SHP77 (cell line): ENCODE measurements at places on chromosomes 13 and 19.
A peak's percentile ranks its signal among the peaks of the same experiment; 100 is the strongest.

DNA sequence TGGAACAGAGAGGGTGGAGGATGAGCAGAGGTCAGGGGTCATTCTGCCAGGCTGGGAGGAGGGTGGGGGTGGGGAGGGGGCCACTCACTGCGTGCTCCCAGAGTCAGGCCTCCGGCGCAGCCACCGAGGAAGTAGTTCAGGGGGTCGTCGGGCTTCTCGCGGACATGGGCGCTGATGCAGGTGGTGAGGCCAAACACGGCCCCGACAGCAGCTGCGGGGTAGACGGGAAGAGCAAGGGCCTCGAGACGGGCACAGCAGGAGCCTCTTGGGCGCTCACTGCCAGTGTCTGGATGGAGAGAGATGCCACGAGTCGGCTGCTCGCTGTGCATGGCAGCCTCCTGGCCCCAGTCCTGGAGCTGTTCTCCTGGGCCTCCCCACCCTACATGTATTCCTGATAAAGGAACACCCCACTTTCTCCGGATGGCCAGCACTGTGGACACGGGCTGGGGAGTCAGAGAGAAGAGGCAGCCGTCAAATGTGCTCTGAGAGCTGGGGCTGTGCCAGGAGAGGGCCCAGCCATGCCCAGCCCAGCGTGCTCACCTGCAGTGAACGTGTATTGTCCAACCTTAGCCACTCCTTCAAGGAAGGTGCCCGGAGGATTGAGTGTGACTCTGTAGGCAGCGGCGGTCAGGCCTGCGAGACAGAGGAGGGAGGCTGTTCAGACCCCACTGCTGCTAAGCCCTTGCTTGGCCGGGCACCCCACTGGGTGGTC, 7.1 kb downstream of the NDUFA11 start:
- DNase-seq: no peak

- DNase-seq: no peak
Observed at GRCh38 chr13:64546371-64546770, 2683.8 kb downstream of the PCDH9 start.

GRCh38 chr13:112234131-112234875, 141.9 kb upstream of the SPACA7 start:
- DNase-seq: no peak

DNA sequence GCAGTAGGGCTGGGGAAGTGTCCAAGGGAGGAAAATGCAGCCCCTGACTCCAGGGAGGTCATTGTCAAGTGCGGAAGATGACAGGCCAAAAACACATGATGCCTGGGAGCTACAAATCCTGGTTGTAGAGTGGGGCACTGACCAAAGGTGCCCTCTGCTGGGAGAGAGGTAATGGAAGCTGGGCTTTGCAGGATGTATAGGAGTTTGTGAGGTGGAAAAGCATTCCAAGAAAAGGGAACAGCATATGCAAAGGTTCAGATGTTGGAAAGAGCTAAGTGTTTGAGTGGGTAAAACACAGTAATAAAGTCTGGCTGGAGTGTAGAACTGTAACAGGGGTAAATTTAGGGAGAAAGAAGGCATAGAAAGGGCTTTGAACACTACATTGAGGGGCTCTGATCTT, 46.9 kb upstream of the PTPRS start:
- DNase-seq: no peak

DNA sequence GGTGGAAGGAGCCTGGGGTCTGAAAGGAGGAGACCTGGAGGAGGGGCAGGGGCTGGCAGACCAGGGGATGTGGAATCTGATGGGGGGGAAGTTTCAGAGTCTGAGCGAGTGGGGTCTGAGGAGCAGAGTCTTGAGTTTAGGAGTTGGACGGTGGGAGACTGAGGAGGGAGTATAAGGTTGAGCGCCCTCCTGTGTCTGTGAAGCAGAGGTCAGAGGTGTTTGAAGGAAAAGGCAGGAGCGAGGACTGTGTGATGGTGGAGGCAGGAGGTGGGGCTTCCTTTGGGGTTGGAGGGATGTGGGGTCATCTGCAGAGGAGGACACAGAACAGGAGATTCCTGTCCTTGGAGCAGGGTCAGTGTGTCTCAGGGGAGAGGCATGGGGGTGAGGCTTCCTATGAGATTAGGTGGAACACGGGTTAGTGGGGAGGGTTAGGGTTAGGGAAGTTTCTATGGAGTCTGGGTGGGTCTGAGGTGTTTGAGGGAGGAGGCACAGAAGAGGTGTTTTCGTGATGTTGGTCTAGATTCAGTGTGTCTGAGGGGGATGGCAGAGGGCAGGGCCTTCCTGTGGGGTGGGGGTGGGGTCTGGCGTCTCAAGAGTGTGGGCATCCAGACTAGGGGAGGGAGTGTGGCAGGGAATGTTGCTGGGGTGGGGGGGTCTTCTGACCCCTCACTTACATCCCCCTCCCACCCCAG, 8.3 kb downstream of the RYR1 start:
- no peak for DNase-seq

DNA sequence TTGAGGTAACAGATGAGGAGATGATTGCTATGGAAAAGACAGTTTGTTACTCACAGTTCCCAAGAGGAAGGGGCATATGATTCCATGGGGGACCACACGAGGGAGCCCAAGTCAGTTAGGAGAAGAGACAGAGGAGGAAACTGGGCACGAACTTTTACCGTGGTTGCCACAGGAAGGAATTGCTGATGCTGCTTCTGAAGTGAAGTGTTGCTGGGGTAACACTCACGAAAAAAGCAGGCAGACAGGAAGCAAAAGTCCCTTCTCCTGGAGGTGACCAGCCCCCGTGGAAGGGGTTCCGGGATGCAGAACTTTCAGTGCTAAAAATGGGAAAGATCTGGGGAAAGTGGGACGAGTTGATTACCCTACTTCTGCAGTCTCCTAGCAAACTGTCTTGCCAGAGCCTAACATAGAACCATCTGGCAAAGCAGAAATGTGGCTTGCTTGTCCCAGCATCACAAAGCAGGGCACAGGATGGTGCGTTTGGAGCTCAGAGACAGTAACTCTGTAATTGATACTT, 35.4 kb upstream of the MAP3K10 start:
- peak; percentile 46 for DNase-seq

DNA sequence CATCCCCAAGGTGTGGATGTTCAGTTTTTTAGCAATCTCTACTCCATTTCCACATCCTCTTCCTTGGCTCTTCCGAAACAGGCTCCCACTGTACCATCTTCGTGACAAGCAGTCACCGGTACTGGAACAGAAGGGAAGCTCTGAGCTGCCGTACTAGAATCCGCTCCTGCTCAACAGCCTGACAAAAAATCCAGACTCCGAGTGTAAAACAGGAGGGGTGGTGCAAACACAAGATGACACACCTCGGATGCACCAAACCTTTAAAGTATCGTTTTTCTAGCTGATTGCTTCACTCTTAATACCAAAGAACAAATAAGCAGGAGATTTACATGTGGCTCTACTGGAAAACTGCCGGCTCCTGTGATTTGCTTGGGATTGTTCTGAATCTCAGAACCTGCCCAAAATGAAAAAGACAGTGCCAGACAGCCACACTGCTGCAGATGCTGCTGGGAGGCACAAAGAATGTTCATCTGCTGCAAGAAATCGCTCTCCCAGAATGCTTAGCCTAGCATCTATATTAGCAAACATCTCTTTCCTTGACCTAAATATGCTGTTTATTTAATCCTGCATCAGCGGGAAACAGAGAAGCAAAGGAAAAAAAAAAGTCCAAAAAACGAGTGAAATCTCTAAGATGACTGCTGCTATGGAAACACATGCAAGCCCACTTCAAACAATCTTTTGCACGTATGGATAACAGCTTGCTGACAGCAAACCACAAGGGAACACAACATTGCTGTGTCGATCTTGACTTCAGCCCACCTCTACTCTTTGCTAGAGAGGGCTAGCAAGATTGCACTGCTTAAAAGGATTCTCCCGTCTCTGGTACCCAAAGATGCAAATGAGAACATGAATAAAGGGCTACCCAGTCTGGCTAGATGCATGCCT, 38.0 kb upstream of the DOCK9 start:
- DNase-seq: no peak

GRCh38 chr13:94704377-94705080, 7.8 kb downstream of the SOX21 start:
- DNase-seq: no peak

DNA sequence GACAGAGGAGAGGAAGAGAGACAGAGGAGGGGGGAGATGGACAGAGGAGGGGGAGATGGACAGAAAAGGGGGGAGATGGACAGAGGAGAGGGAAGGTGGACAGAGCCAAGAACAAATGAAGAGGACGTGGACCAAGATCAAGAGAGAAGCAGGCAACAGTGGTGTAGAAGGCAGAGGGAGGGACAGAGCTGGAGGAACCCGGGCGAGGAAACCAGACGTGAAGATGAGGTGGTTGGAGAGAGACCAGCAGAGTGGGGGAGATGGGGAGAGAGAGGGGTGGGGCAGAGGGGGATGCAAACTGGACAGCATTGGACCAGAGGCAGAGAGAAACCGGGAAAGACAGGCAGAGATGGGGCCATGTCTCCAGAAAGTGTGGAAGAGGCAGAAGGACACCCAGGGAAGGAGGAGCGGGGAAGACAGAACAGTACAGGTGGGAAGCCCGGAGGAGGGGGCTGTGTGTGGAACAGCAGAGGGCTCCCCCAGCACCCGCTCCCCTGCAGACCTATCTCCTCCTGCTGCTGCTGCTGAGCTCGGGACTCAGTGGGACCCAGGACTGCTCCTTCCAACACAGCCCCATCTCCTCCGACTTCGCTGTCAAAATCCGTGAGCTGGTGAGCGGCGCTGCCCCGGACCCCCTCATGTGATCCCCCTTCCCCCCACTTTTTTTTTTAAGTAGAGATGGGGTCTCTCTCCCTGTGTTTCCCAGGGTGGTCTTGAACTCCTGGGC, 1.3 kb downstream of the FLT3LG start:
- no peak for DNase-seq

DNA sequence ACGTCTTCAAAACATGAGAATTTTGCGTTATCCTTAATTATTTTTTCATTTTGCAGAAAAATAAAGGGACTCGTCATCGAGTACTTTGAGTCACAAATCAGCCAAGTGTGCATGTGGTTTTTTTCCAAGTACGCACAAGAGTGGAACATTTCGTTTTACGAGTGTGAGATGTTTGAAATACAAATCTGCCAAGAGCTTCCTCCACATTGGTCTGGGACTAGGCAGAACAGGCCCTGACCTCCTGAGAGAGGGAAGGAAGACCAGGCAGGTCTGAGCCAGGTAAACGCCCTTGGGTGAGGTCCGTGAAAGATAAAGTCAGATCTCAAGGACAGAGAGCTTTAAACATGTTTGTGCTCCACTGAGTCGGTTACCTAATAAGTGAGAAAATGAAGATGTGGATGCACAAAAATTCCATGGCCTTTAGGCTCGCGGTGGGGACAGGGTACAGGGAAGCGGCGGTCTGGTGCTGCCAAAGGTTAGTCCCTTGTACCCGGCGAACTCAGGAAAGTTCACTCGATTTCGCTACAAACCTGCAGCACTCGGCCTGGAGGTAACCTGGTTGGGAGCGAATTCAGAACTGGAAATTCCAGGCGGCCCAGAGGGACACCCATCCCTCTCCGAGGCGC, 473 bp upstream of the ITM2B start:
- no peak for DNase-seq

DNA sequence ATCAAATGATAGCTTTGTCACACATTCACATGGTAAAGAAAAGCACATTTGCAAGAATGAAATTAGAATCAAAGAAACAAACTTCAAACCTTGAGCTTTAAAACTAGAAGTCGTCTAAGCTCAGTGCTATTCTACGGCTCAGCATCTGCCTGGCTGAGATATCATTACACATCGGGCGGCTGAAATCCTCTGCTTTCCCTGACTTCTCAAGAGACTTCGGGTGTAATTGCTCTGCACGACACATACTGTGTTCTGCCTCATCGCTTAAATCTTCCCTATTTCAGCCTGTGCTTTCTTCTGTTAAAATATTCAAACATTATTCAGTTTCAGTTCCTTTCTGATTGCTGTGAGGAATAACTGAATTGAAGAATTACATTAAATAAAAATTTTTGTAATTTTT, 265.3 kb downstream of the NALCN start:
- no peak for DNase-seq

- DNase-seq: no peak
Observed at GRCh38 chr13:84821261-84821660, 939.0 kb upstream of the SLITRK1 start.

DNA sequence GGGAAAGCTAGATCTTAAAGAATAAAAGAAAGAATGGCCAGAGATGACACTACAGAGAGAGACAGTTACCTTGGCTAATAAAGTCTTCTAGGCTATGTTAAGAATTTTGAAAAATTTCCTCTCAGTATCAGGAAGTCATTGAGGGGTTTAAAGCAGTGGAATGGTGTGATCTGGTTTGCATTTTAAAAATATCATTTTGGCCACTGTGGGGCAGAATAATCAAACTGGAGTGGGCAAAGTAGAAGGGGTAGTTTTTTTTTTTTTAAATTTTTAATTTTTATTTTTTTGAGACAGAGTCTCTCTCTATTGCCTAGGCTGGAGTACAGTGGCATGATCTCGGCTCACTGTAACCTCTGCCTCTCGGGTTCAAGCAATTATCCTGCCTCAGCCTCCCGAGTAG, 4.4 kb upstream of the CNMD start:
- DNase-seq: no peak

DNA sequence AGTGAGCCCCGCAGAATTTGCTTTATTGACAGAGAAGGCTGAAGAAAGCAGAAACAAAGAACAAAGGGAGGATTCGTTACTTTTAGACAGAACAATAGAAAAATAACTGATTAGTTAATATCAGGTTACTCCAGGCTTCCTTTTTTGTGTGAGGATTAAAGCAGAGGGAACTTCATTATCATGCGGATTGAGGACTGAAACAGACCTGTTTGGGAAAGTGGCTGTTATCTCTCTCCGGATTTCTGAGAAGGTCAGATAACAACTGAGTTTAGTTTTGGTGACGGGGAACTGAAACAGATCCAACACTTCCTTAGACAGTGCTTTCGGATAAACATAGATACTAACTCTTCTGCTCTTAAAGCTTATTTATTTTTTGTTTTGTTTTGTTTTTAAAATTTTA, 246.4 kb upstream of the ZNF507 start:
- no peak for DNase-seq

- no peak for DNase-seq
Observed at GRCh38 chr19:3466635-3467034, 13.7 kb downstream of the SMIM24 start.

GRCh38 chr19:6279620-6279930, 200 bp downstream of the MLLT1 start:
- DNase-seq: no peak

DNA sequence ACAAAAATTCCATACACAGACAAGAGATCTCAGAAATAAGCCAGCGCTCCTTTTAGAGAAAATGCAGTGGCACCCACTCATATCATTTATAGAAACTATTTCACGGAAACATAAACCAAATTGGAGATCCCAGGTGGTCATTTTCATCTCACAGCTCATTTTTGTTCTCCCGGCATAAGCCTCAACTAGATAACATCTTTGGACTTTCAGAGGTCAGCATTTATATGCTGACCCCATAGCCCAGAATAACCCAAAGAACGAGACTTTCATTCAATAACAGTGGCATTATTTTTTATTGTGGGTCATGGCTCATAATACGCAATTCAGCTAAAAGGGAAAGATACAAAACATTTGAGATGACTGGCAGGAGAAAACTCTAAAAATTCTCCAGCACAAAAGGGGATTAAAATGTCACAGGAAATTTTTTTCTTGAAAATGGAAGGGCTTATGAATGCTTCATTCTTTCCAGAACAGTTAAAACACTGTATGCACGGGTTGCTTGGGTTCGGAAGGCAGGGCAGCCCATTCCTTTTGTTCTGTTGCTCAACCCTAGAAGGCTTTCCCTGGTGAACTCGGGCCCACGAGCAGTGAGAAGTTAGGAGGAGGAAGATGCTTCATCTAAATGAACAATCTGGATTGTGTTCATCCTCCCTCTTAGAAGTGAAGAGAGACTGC, 24.0 kb downstream of the STARD13 start:
- DNase-seq: no peak
